ENCODE measurements at places on chromosomes 2 and 18. TPM values are rescaled to one million over a fixed set of nuclear protein-coding genes. Genes with fewer than 3 reads are reported as not detected.

The PAX8 gene
- polyA plus RNA-seq: 25.1 TPM

The NEB gene
- 7.0 TPM for polyA plus RNA-seq

The ABCG5 gene
- 0.38 TPM for polyA plus RNA-seq

The ANTXR1 gene
- polyA plus RNA-seq: 47.8 TPM

The IL1RN gene
- 0.24 TPM for polyA plus RNA-seq

The CRYGC gene
- polyA plus RNA-seq: not detected

DNA sequence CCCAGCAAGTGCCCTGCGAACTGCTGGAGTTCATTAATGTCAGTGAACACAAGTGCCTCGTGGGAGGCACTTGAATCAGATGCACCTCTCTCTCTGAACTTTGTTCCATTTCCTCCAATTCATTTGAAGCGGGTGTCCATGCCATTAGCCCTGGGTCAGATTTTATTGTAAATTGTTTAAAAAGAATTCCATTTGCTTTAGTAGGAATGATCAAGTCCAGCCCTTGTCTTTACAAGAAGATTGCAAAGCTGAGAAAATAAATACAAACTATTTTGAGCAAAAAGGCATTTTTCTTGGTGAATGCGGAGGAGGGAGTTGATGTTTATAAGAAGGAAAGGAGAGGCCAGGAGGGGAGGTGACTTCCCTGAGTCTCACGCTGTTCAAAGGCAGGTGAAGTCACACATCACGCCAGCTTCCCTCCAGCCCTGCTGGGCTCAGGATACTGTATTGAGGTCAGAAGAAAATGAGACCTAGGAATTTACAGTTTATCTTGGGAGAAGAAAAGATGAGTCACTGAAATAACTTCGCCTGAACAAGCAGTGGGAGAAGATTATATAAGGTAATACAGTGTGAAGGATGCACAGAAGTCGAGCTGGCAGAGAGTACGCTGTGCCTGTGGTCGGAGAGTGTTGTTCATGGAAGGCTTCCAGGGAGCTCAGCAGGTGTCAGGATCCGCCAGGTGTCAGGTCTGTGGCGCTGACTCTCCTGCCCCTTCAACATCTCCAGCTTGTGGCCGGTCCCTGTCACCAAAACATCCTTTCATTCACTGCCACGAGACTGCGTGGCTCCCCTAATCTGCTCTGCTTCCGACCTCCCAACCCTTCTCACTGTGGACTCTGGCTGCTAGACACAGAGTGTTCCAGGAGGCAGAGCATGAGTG is 36.5 kb downstream of the EFR3B start:
- DNase-seq: no peak

DNA sequence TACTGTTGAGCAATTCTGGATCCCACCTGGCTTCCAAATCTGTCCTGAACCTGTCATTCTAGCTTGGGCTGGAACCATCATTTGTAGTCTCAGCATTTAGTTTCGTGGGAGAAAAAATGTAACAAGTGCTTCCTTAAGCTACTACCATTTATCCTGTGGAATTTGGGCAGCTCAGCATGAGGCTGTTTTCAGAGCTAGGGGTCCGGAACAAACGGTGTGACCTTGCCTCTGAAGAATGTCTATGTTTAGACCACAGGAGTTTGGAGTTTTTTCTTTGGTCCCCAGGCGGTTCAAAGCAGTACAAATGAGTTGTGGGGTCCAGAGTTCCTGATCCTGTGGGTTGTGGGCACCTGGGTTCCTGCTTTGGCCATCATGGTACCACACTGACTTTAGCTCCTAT is 59.1 kb upstream of the TMEM178A start:
- DNase-seq: no peak

DNA sequence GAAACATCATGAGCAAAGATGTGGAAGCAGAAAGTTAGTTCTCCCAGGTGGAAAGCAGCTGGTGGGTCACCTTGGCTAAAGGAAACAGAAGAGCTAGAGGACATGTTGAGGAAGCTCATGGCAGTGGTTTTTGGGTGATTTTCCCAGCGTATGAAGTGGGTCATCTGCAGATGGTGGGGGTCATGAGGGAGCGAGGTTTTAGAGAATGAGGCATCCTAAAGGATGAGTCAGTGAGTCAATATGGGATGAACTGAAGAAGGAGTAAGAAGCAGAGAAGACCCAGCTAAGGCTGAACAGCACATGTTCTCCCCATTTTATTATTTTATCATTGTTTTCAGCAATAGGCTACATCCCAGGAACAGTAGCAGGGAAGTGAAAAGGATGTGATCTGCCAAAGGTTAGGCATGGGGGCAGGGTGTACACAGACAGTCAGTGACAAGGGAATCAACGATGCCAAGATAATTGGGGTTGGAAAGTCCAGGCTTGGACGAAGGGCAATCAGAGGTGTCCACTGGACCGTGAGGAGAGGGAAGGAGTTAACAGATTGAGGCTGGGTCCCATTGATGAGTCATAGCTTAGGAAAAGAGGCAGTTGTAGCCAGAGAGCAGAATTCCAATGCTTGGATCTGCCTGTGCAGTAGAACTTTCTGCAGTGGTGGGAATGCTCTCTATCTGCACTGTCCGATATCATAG is 289.3 kb upstream of the RAB12 start:
- no peak for DNase-seq

DNA sequence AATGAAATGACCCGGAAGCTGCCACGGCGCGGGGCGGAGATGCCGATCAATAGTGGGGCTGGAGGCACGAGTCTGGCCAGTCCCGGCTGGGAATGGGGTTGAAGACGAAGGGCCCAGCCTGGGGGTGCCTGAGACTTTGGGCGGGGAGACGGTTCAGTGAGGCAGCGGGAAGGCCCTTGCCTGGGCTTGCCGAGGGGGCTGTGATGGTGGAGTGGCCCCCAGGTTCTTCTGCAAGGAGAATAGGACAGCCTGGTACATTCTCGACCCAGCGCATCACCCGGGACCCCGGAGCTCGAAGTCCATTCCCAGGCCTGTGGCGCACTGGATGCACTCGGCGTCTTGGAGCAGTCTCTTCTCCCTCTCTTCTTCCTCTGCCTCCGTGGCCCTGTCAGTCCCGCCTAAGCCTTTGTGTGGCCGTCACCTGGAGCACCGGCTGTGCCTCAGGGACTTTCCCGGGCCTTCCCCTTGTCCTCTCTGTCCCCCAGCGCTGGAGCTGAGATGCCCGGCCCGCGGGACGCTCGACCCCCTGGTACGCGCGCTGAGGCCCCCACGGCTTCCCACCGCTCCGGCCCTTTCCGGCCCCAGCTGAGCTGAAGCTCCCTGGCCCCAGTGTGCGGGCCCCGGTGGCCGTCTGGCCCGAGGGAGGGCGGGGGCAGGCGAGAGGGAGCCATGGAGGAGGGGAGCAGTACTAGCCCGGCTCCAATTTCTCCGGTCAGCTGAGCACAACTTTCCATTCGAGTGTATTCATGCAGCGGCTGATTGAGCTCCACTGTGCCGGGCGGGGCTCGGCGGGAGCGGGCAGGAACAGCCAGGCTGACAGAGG is 8.0 kb downstream of the SIX3 start:
- no peak for DNase-seq

DNA sequence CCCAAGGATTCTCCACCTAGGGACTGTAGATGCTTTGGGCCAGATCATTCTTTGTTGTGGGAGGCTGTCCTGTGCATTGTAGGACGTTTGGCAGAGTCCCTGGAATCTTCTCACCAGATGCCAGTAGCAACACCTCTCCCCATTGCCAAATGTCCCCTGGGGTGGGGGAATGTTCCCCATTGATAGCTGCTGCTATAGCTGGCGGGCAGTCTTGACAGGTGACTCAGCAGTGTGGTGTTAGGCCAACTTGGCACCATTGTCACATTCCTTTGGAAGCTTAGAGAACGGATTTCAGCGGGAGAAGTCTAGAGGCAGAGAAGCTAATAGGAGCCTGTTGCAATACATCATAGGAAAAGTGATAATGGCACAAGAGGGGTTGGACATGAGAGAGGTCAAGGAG is 495.7 kb upstream of the SMIM21 start:
- peak; percentile 77 for DNase-seq

GRCh38 chr2:160408173-160408958 is 85.2 kb downstream of the RBMS1 start:
- DNase-seq: peak; percentile 22

- no peak for DNase-seq
Observed at GRCh38 chr18:10142056-10142455, 228.2 kb downstream of the VAPA start.

GRCh38 chr2:101256316-101256715 is 3.6 kb downstream of the CNOT11 start:
- DNase-seq: no peak

GRCh38 chr2:191870744-191871143 is 23.9 kb upstream of the CAVIN2 start:
- DNase-seq: no peak

DNA sequence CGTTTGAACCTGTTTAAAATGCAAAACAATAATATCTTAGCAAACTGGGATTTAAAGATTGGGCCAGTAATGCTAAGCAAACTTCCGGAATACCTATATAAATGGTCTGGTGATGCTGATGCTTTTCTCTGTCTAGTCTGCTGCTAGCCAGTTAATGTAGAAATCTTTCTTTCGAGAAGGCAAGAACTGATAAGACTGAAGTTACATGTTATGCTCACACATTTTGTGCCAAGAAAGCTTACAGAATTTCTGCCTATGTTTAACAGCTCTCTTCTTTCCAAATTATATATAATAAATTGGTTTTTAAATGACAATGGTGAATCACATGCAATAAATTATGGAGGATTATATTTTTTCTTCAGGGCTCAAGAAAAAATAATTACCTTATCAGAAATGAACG is 37.9 kb downstream of the GCA start:
- DNase-seq: no peak

DNA sequence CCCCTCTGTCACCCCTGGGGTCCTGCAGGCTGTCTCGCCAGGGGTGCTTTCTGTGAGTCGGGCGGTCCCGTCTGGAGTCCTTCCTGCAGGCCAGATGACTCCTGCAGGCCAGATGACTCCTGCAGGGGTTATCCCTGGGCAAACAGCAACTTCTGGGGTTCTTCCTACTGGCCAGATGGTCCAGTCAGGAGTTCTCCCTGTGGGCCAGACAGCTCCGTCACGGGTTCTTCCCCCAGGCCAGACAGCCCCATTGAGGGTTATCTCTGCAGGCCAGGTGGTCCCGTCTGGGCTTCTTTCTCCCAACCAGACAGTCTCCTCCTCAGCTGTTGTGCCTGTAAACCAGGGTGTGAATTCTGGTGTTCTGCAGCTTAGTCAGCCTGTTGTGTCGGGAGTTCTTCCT is 27.6 kb downstream of the ADNP2 start:
- DNase-seq: no peak
